Dorsolateral prefrontal cortex (tissue), 122 donors: ENCODE measurements at places on chromosomes 1 and 21. TPM values are rescaled to one million over a fixed set of nuclear protein-coding genes. Genes with fewer than 3 reads are reported as not detected.

Gene DENND2D
- total RNA-seq = 4.2 TPM

Gene OR6P1
- total RNA-seq = not detected

Gene RPTN
- total RNA-seq = not detected

Gene ANKRD65
- total RNA-seq = 35.9 TPM

Gene ASPM
- 0.12 TPM for total RNA-seq

Gene ACTN2
- 68.4 TPM for total RNA-seq

Gene LCE6A
- total RNA-seq = not detected

Gene FPGT
- total RNA-seq = 21.9 TPM

Gene KRTAP21-2
- not detected for total RNA-seq

Gene FCRL6
- total RNA-seq = not detected

Gene RBM11
- 9.9 TPM for total RNA-seq

Gene SKI
- total RNA-seq = 91.8 TPM

Gene VASH2
- 8.3 TPM for total RNA-seq

Gene IGFN1
- total RNA-seq = 0.78 TPM

Gene ATF3
- total RNA-seq = 10.9 TPM

Gene CYP4Z1
- 1.7 TPM for total RNA-seq

Gene SLC9A1
- 28.5 TPM for total RNA-seq
